ENCODE measurements at places on chromosomes 13 and 19.

GRCh38 chr13:105518086-105518485, 1017.4 kb downstream of the EFNB2 start:
- no peak for DNase-seq

- no peak for DNase-seq
These were observed 406.3 kb downstream of the DCT start for GRCh38 chr13:94073007-94073744.

DNA sequence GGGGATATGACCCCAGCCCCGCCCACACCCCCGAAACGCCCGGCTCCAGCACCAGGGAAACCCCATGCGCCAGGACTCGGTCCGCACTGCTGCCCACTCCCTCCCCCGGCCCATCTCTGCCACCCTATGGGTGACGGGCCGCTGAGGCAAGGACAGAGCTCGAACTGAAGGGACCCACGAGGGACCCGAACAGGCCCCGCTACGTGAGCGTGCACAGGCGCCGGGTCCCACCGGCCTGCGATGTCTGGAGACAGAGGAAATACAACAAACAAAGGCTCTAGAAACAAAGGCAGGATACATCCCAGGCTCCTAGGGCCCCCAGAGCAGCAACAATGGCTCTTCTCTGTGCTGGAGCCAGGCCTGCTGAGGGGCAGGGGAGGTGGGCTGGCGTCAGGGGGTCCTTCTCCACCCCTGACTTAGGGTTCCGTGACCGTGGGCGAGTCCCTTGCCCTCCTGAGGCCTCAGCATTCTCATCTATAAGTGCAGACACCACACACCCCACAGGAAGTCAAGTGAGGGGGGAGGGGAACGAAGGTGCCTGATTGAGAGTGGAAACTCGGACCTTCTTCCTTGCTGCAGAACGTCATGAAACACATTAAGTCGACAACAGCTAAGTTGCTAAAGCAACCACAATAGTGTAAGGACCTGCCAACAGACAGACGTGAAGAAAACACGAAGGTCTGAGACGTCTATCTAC, 3.1 kb downstream of the ABHD17A start:
- peak; percentile 39 for DNase-seq

GRCh38 chr19:51727349-51727880, 3.6 kb upstream of the HAS1 start:
- no peak for DNase-seq

DNA sequence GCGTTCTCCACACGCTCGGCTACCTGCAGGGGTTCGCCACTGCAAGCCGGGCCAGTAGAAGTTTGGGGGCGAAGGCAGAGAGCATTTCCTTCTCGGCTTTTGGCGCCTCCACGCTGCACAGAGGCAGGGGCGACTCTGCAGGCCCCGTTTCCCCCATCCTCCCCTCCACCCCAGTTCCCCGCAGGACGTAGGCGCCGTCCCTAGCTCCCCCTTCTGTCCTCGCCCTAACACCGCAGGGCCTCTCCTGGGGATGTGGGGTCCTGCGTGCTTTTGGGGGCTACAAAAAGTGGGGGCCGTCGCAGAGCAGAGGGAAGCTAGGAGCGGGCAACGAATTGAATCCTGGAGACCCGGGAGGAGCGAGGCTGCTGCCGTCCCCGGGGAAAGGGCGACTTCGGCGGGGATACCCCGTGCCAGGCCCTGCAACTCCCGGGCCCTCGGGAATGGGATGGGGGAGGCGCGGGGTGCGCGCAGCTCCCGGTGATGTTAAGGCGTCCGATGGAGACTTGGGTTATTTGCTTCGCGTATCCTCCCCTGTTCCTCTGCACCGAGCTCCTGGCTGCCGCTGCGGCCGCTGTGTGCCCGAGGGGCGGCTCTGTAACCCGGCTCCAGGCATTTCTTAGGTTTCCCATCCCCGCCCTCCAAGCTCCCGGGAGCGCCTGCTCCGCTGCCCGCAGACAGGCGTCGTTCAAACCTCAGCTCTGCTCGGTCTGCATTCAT, 255.9 kb upstream of the SOX21 start:
- DNase-seq: no peak

DNA sequence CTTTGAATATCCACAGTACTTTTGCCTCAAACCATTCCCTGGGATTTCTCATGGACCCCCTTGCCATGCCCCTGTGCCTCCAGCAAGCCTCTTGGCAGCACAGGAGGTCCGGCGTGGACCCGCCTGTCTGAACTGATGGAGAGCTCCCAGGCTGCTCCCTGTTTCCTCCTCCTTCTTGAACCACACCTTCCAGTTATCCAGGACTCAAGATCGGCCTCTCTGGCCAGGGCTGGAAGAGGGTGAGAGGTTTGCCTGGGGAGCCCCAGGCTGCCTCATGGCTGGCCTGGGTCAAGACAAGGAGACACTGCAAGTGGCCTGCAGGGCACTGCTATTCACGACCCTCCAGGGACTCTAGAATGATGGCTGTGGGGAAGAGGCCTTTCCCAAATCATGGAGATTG, 93.6 kb upstream of the WASF3 start:
- DNase-seq: no peak

DNA sequence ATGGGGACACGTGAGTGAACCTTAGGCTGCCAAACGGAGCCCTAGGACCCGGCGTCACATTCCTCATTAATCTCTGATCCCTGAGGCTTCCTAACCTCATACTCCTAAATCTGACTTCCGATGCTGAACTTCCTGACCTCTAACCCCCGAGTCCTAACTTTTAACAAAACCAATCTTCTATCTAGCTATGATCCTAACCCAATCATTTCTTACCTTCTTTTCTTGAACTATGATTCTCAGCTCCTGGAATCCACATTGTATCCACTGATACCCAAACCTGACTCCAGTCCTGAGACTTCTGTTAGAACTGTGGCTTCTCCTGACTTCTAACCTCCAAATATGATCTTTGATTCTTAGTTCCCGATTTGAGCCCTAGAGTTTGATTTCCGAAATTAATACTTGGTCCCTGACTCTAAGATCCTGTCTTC, 447 bp downstream of the NFKBIB start:
- DNase-seq: no peak

GRCh38 chr13:72648513-72649065, 78.8 kb downstream of the MZT1 start:
- DNase-seq: no peak

GRCh38 chr13:107138486-107138885, 570.5 kb upstream of the ARGLU1 start:
- no peak for DNase-seq

GRCh38 chr13:37295071-37295470, 189.6 kb upstream of the CSNK1A1L start:
- DNase-seq: no peak

GRCh38 chr19:34972163-34972705, 8.2 kb upstream of the ZNF792 start:
- no peak for DNase-seq

DNA sequence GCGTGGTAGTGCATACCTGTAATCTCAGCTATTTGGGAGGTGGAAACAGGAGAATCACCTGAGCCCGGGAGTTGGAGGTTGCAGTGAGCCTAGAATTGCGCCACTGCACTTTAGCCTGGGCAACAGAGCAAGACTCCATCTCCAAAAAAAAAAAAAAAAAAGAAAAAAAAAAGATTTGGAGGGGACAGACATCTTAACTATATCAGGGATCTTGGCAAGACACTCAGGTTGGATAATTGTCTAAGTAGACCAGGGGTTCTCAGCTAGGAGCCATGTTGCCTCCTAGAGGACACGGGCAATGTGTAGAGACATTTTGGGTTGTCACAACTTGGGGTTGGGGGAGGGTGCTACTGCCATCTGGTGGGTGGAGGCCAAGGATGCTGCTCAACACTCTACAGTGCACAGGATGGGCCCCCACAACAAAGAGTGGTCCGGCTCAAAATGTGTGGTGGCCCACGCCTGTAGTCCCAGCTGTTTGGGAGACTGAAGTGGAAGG, 1.9 kb upstream of the ZNF580 start:
- no peak for DNase-seq
